ENCODE measurements at places on chromosomes 1 and 21. TPM values are rescaled to one million over a fixed set of nuclear protein-coding genes. Genes with fewer than 3 reads are reported as not detected.

Gene FAM72B
- 0.51 TPM for total RNA-seq

Gene PTPRU
- total RNA-seq, result 25.8 TPM

Gene MIA3
- 68.0 TPM for total RNA-seq

Gene FMO5
- 1.3 TPM for total RNA-seq

Gene PGLYRP3
- total RNA-seq, result not detected

Gene NOL9
- total RNA-seq, result 17.5 TPM

Gene ALX3
- not detected for total RNA-seq

Gene AADACL3
- total RNA-seq, result not detected

Gene C1orf226
- total RNA-seq, result under 0.01 TPM

Gene FCRL5
- total RNA-seq, result not detected

Gene TENT5C
- 6.2 TPM for total RNA-seq

Gene FMO4
- 7.3 TPM for total RNA-seq

Gene CRYZL1
- 22.1 TPM for total RNA-seq

Gene HSD11B1
- total RNA-seq, result 20.3 TPM

Gene ATXN7L2
- 1.5 TPM for total RNA-seq

Gene ADAM30
- not detected for total RNA-seq

Gene NR0B2
- total RNA-seq, result not detected

Gene ZNF648
- total RNA-seq, result not detected

Gene INTS3
- 30.0 TPM for total RNA-seq
